ENCODE measurements at places on chromosomes 5 and 9. TPM values are rescaled to one million over a fixed set of nuclear protein-coding genes. Genes with fewer than 3 reads are reported as not detected.

ERCC6L2 gene
- total RNA-seq = 36.3 TPM

ARHGEF28 gene
- total RNA-seq = 8.0 TPM

FABP6 gene
- 3.9 TPM for total RNA-seq

IFNA8 gene
- not detected for total RNA-seq

TAF1L gene
- not detected for total RNA-seq

BTNL3 gene
- total RNA-seq = not detected

PDCD1LG2 gene
- 1.1 TPM for total RNA-seq

TMEFF1 gene
- total RNA-seq = not detected

KCNV2 gene
- total RNA-seq = not detected

RLN1 gene
- total RNA-seq = not detected

EFNA5 gene
- 0.56 TPM for total RNA-seq

FNIP1 gene
- 14.9 TPM for total RNA-seq

TIMD4 gene
- not detected for total RNA-seq

DNA sequence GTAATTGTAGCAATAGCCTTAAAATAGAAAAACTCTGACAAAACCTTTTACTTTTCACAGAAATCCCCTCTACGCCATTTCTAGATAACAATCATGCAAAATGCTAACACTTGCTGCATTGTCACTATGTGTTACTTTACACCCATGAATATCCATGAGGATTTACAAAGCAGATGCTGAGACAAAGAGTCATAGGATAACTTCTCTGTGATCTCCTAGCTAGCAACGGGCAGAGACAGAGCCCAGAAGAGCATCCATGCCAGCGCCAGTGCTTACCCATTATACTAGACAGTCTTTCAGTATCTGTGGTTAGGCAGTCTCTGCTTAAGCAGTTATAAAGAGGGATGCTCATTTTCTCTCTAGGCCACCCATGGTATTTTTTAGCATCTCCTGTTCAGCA is 474.1 kb downstream of the CAAP1 start:
- no peak for DNase-seq

DNA sequence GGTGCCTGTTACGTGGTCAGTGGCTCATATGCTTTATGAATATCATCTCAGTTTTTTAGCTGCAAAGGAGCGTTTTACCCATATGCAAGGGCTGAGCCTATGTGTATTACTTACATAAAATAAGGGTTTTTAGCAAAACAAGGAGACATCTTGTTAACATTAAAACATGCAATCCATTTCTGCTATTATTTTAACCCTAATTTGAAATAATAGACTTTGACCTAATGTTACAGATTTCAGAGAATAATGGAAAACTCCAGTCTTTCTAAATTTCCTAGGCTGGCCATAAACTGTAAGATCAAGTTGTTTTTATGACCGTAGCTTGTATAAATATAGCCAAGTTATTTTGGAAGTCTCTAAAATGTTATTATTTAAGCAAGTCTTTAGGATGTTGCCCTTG is 121.1 kb upstream of the SEMA6A start:
- no peak for DNase-seq

DNA sequence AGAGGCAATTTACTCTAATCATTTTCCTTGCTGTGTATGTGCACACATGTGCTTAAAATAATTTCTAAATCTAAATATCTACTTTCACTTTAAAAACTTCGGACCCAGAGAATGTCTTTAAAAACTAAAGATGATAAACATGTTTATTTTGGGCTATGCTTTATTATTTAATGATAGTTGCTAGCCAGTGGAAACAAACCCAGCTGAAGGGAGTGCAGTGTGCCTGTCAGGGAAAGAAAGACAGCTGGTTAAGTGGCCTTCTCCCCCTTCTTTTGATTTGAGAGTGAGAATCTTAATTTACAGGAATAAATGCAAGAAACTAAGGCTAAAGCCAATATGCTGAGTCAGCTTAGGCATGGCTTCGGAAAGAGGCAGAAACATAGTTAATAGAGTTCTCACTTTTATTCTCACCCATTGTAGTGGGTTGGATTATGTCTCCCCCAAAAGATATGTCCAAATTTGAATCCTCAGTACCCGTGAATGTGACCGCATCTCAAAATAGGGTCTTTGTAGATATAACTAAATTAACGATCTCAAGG is 111.4 kb downstream of the DCP2 start:
- DNase-seq = no peak

- DNase-seq = no peak
Measured at GRCh38 chr5:168198359-168198758, 93.1 kb upstream of the WWC1 start.

DNA sequence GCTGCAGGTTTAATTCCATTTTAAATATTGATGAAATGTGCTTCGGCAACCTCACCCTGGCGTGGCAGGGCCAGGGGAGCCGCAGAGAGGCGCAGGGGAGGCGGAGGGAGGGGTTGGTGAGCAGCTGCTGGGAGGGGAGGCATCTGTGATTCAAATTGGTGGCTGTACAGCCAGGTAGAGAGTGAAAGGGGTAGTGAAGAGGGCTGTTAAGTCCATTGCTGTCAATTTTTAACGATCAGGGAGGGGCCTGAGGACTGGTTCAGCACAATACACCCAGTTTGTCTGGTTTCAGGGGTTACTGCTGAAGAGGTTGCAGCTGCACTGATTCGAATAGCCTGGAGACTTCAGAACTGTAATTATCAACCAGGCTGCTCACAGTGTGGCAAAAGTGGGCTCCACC is 31.3 kb downstream of the LHX6 start:
- DNase-seq = no peak

GRCh38 chr5:14234204-14234603 is 91.1 kb downstream of the TRIO start:
- no peak for DNase-seq

DNA sequence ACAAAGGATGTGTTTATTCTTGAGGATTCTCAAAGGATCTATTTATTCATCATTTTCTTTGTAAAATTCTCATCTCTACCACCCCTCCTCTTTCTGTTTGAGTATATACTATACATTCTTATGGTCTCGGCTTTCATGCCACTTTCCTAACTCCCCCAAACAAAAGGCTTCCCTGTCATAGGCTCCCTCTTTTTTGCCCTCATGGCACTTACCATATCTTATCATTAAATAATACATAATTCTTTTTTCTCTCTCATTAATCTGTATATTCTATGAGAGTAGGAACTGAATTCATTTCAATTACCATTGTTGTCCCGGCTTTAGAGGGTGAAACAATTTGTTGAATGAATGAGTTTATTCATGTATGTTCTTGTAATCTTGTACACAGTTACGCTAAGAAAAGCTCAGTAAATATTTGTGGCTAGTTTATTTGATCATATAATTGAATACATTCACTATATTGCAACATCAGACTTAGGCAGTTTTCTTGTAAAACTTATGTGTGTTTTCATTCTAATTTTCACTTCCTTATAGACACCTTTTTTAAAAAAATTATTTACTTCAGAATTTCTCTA is 254.6 kb downstream of the EDIL3 start:
- DNase-seq = no peak

GRCh38 chr5:139600336-139600949 is 39.3 kb downstream of the UBE2D2 start:
- no peak for DNase-seq

DNA sequence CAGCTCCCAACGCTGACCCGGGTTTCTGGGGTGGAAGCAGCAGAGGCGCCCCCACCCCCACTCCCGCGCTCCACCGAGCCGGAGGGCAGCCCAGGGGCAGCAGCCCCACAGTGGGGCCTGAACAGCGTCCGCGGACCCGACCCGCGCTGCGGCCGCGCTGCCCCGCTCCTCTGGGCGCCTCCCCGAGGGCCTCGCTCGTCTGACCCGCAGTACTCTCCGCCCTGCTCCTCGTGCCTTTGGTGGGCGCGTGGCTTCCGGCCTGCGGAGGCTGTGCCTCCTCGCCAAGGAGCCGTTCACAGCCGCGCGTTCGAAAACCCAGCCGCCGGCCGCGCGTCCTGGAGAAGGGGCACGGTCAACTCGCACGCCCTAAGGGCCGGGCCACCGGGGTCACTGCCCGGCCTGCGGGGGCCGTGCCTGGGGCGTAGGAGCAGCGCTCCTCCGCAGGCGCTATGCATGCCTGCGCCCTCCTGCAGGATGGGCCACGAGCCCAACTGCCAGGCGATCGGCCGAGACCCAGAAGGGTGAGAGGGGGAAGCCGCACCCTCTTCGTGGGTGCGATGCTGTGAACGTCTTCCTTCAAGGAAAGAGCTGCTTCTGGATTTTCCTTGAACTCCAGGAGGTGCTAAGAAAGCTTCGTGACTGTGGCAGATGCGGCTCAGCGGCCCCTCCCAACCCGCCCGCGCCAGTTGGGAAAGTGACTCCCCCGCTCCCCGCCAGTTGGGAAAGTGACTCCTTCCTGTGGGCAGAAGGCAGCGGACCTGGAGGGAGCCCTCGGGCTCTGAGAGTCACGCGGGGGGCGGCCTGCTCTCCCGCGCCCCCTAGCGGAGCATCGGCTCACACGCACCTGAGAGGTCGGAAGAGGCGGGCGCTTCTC is 82.7 kb downstream of the HSD17B3 start:
- DNase-seq = no peak

GRCh38 chr5:177453852-177454396 is 7.3 kb downstream of the PRR7 start:
- DNase-seq = no peak

- DNase-seq = peak; percentile 63
Measured at GRCh38 chr5:10343486-10343885, 10.0 kb upstream of the MARCHF6 start.

- no peak for DNase-seq
Measured at GRCh38 chr9:99947395-99947794, 40.9 kb downstream of the STX17 start.

DNA sequence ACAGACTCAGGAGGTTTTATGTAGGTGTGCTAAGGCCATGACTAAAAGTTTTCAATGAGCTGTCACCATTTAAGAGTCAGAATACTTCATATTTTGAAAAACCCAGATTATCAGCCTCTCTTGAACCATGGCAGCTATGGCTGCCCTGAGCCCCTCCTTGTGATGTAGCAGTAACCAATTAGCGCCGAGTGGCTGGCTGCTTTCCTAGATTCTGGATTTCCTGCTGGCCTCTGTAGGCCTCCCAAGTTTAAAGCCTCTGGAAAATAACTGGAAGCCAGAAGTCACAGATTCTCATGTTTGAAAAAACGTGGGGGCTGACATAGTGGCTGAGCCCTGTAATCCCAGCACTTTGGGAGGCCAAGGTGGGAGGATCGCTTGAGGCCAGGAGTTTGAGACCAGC is 25.5 kb downstream of the DAB2IP start:
- peak; percentile 33 for DNase-seq

GRCh38 chr9:86507212-86507630 is 153.0 kb upstream of the TUT7 start:
- no peak for DNase-seq

DNA sequence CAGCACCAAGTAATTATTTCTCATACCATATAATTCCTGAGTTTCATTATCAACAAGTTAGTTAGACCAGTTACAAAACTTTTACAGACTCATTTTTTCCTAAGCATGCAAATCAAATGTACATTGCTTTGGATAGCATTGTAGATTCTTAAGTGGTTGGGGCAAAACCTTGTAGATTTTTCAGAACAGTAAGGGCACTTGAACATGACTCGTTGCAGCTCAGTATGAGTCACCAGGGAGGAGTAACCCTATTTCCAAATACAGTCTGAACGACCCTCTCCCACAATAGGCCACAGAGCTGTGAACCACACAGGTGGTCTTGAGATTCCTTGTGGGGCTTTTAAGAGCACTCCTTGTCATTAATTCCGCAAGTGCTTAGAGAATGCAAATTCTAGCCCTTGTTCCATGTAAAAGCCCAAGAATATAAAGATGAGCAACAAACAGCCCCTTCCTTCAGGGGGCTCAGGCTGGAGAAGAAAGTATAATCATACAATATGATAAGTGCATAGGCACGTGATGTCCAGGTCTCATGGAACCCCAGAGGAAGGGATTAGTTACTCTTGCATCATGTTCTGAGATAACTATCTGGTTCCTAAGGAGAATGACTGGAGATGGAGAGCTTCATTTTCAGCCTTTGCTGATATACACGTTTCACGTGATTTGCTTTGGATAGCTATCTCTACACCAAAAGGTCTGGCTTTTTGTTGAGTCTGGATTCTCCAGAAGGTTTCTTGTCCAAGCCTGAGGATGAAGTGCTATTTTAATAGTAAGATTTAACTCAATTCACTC is 295.7 kb downstream of the KCNN2 start:
- no peak for DNase-seq

DNA sequence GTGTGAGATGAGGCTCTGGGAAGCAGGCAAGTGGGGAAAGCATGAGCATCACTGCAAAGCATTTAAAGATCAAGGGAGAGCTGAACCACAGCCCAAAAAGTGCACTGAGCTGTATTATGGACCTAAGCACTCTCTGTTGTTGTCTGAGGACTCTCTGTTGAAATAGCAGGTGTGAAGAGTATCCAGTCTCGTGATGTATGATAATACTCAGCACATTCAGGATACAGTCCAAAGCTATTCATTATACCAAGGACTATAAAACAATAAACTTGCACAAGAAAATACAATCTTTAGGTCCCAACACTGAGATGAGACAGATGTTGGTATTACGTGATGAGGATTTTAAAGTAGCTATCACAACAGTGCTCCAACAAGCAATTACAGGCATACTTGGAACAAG is 97.5 kb upstream of the IGFBPL1 start:
- DNase-seq = no peak

DNA sequence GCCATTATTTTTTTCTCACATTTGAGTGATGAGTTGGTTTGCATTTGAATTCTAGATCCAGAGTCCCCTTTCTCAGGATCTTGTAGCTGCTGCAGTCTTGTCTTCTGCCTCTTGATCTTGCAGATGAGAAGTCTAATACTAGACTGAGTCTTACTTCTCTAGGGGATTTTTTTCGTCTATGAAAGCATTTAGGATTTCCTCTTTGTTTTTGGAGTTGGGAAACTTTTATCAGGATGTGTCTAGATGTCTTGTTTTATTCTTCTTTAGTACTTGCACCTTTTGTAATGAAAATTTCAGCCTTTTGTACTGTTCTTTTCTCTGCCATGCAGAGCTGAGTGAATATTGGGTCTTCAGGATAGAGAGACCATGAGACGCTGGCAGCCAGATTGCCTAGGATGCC is 65.4 kb downstream of the ZNF618 start:
- no peak for DNase-seq

DNA sequence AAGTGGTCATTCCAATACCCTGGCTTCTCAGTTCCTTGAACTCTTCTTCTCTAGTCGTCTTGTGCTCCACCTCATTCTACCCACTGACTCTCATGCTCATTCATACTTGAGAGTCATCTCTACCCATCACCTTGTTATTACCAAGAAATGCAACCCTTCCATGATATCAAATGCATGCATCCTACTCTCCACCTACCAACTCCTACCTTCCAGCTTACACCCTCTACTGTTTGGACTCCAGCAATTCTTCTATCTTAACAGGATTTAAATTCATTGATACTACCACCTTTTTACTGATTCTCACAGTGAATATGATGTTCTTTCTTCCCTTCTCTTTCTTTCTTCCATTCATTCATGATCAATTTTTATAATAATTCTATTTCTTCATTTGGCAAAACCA is 30.7 kb downstream of the NRG2 start:
- DNase-seq = no peak

GRCh38 chr5:110896901-110897300 is 158.1 kb downstream of the SLC25A46 start:
- no peak for DNase-seq

DNA sequence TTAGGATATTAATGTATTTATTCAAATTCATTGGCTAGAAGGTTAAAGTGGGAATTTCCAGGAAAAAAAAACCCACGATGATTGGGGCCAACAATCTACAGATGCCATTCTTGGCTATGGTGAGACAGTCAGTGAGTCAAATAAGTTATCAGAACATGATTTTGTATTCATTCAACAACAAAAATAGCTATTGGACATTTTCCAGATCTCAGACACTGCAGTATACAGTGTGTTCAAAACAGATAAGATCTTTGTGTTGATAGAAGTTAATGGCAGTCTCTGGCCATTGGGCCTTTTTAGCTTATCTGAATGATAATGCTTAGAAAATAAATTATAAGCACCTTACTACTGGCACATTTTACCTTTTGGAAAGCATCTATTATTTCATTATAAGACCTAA is 547.7 kb downstream of the MAT2B start:
- no peak for DNase-seq

All from MG63 (cell line).